Esophagus (tissue), 2 donors: ENCODE measurements at places on chromosomes 5 and 9. TPM values are rescaled to one million over a fixed set of nuclear protein-coding genes. Genes with fewer than 3 reads are reported as not detected.

The SPATA31D3 gene
- not detected for polyA plus RNA-seq

The GFPT2 gene
- polyA plus RNA-seq, result 1.9 TPM

The EGFL7 gene
- 43.2 TPM for polyA plus RNA-seq

The FBXO4 gene
- polyA plus RNA-seq, result 6.4 TPM

The CDKN2B gene
- 63.7 TPM for polyA plus RNA-seq

The RPS14 gene
- 2,283 TPM for polyA plus RNA-seq

The CLIC3 gene
- polyA plus RNA-seq, result 351 TPM

The SCGB3A2 gene
- not detected for polyA plus RNA-seq

The PCSK5 gene
- 4.2 TPM for polyA plus RNA-seq

The CARTPT gene
- not detected for polyA plus RNA-seq

The CCL21 gene
- polyA plus RNA-seq, result 50.9 TPM

The ANKRD31 gene
- 0.51 TPM for polyA plus RNA-seq

The SLC27A4 gene
- 69.2 TPM for polyA plus RNA-seq

The MARCHF11 gene
- polyA plus RNA-seq, result not detected

The ZNF354C gene
- polyA plus RNA-seq, result 0.95 TPM

The MYMK gene
- polyA plus RNA-seq, result not detected

The SLC1A1 gene
- 1.1 TPM for polyA plus RNA-seq

The RASGRF2 gene
- polyA plus RNA-seq, result 0.40 TPM

The BAAT gene
- polyA plus RNA-seq, result 0.01 TPM

The IFNK gene
- not detected for polyA plus RNA-seq

The PLEKHG4B gene
- polyA plus RNA-seq, result 0.16 TPM

The SPATA31C1 gene
- not detected for polyA plus RNA-seq

The THBS4 gene
- 0.71 TPM for polyA plus RNA-seq

The PRLR gene
- polyA plus RNA-seq, result 0.45 TPM

The SPINK13 gene
- polyA plus RNA-seq, result not detected

The GDF9 gene
- polyA plus RNA-seq, result 0.55 TPM

The TMEM174 gene
- not detected for polyA plus RNA-seq

The CCNJL gene
- polyA plus RNA-seq, result 0.44 TPM

The HK3 gene
- 1.6 TPM for polyA plus RNA-seq

The GLRA1 gene
- not detected for polyA plus RNA-seq

The OCLN gene
- polyA plus RNA-seq, result 12.0 TPM

The RAD23B gene
- polyA plus RNA-seq, result 38.6 TPM

The ZBTB6 gene
- 1.7 TPM for polyA plus RNA-seq

The SHOC1 gene
- polyA plus RNA-seq, result 0.18 TPM

The CDC20B gene
- polyA plus RNA-seq, result not detected

The LEAP2 gene
- polyA plus RNA-seq, result 0.73 TPM
